Heart left ventricle (tissue), 16 donors: ENCODE measurements at places on chromosomes 5 and 9. TPM values are rescaled to one million over a fixed set of nuclear protein-coding genes. Genes with fewer than 3 reads are reported as not detected.

DNA sequence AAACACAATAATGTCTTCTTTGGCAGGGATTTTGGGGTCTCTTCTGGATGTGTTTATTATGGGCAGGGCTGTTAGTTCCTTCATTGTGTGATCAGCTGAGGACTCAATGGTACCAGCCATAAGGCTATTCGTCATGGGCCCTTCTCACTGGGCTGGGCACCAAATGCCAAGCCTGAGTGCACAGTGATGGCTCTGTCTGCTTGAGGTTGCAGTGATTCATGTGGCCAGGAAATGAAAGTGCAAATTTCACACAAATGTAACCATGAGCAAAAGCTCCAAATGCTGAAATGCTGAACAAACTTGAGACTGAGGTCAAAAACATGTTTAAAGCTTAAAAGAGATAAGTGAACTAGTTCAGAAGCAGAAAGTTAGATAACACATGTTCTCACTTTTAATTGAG lies 191.0 kb downstream of the TARS1 start:
- DNase-seq: no peak

GRCh38 chr5:138724470-138725146 lies 28.6 kb upstream of the CTNNA1 start:
- no peak for DNase-seq

- no peak for DNase-seq
These were observed 1.5 kb downstream of the PAPPA start for GRCh38 chr9:116154976-116155697.

The ACTBL2 gene
- not detected for total RNA-seq

DNA sequence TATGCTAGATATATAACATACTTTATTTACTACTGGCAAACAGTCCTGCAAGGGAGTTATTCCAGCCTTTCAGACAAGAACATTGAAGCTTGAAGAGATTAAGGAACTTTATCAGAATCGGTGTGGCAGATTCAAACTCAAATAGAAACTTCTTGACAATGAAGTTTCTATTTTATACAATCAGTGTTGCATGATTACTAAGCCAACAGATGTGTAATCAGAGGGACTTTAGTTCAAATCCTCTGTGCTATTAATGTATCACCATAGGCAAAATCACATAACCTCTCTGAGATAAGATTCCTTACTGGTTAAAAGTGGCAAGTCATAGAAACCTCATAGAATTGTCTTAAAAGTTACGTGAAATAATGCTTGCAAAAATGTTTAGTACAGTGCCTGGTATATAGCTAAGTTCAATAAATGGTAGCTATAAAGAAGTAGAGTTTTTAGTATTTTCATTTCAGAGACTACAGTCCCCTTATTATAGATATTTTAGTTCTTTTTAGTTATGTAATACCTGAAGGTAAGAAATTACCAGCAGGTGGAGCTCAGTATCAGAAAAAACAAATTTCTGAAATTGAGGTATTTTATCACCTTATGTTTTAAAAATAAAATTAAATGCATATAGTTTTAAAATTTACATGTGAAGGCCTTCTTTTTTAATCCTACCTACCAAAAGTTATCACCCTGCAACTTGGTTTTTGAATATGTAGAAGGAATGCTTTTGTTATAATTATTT lies 172.1 kb downstream of the FER start:
- no peak for DNase-seq

DNA sequence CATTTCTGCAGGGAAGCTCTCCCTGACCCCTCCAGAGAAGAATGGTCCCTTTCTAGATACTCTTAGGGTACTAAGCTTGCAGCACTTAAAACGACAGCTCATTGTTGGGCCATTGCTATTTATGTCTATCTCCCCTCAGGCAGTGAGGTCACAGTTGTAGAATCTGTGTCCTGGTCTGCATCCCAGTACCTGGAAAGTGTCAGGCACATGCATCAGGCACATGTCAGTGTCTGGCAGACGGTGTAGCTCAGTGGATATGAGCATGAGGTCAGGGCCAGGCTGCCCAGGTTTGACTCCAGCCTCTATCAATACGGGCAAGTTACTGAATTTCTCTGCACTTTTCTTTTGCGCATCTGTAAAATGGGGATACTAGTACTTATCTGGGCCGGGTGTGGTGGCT lies 22.2 kb upstream of the EEIG1 start:
- peak; percentile 81 for DNase-seq

GRCh38 chr5:156624686-156625085 lies 225.4 kb upstream of the PPP1R2B start:
- DNase-seq: no peak

The BRD3 gene
- total RNA-seq: 14.0 TPM

GRCh38 chr5:158899211-158899610 lies 200.5 kb downstream of the EBF1 start:
- DNase-seq: no peak

DNA sequence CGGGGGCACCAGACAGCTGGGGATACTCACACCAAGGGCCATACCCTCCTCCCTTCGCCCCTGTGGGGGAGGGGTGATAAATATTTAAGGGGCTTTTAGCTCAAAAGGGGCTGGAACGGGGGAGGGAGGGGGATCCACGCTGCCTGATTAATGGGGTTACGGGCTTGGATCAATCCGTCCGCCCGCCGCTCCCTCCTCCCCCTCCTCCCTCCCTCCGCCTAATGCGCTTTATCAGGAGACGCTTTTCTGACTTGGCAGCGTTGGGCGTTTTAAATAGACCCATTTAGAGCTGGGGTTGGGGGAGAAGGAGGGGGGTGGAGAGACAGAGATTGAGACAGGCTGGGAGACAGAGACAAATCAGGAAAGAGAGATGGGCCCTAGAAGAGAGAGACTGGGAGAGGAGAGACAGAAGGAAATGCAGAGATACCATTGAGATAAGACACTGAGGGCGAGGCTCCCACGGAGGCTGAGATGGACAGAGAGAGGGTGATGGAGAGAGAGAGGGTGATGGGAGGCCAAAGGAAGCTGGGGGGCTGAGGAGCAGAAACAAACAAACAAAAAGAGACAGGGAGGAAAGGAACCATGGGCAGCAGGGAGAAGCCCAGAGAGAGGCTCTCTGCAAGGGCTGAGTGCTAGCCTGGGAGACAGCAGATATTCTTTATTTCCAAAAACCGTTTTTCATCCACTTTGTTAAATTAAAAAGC lies 10.3 kb downstream of the CNTFR start:
- DNase-seq: peak; percentile 53

GRCh38 chr5:1003296-1003937 lies 5.2 kb upstream of the NKD2 start:
- no peak for DNase-seq

DNA sequence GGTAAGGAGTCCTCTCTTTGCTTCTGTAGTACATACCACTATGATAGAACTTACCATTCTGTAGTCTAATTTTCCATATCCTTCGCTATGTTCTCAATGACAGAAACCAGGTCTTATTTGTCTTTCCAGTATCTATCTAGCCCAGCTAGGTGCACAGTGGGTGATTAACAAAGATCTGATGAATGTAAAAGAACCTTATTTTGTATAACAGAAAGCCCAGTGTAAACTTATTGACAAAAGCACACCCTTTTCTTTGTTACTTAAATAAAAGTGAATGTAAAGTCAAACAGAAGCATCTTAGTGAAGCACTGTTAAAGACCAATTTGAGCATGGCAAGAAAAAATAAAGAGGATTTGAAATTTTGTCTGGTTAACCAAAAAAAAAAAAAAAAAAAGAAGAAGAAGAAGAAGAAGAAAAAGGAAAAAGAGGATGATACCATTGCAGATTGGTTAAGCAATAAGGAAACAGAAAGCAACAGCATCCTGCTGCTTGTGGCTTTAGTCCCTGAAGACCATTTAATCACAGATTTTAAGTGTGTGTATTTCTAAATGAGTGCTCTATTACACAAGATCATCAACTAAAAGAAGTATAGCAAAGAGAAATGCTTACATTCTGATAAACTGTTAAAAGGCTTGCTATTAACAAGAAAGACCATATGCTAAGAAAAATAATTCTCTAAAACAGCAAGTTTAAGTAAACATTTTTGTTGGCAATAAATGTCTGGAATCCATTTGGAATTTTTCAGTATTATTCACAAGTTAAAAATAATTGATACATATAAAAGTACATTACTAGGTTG lies 21.2 kb downstream of the MEGF9 start:
- no peak for DNase-seq

- no peak for DNase-seq
These were observed 31.9 kb downstream of the GNA14 start for GRCh38 chr9:77616191-77616590.

The CTSL gene
- 130 TPM for total RNA-seq

- no peak for DNase-seq
These were observed 19.2 kb downstream of the FAM240B start for GRCh38 chr9:38700695-38701094.

The ZBED3 gene
- 5.2 TPM for total RNA-seq

The ANKRD20A1 gene
- total RNA-seq: 1.6 TPM

GRCh38 chr5:78286290-78286689 lies 8.2 kb downstream of the AP3B1 start:
- no peak for DNase-seq

DNA sequence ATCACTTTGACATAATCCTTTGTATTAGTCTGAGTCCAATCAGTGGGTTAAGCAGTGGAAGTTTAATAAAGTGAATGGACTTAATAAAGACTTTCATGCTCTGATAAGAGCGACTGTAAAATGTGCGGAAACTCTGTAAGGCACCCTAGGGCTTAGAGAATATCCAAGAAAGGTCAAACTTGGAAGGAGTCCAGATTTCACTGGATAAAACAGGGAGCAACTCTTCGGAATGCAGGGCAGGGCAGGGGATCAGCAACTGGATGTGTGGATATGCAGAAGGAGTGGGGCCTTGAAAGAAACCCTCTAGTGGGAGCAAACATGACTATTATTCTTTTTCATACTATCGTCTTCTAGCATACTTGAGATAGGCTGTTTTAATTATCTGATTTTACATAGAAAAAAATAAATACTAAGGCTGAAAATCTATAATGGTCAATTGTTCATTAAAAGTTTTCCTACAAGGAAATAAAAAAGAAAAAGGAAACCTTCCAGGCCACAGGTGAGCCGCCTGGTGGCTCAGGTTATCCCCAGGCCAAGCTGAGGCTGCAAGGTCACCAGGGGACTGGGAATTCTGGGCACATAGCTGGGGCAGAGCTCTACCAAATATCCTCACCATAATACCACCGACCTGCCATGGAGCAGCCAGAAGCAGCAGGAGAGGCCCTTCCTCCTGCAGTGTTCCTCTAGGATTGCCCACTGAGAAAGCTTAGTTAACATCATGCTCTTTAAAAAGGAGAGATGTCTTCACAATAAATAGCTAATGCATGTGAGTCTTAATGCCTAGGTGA lies 46.3 kb upstream of the CCDC112 start:
- no peak for DNase-seq

DNA sequence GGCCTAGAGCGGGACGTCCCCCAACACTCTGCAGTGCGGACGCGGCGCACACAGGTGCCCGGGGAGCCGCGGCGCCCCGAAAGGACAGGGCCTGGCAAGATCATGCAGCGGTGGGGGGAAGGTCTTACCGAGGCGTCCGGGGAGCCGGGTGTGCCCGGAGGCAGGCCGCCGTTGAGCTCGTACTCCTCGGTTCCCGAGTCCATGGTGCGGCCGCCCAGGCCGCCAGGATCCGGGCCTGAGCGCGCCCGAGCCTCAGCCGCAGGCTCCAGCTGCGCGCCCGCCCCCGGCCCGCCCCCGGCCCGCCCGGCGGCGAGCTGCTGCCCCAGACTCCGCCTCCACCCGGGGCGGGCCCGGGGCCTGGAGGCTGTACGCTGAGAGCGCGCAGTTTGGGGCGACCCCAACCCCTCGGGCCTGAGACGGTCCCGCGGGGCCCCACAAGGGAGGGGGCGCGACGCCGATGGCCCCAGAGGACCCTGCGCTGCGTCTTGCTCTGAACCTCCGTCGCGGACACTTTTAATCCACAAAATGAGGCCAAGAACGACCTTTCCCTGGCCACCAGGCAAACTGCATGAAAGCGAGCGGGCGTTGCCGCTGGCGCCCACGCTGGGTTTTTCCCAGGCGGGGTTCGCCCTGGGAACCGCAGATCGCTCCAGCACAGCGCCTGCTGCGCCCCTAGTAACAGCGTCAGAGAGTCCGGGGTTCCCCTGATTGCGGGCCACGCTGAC lies at the start of gene NINJ1:
TSS of gene NINJ1 (minus strand) at position 237 of the 725 bp plus-strand sequence. CDS start at position 203, 34 bp downstream.
- peak; percentile 85 for DNase-seq

DNA sequence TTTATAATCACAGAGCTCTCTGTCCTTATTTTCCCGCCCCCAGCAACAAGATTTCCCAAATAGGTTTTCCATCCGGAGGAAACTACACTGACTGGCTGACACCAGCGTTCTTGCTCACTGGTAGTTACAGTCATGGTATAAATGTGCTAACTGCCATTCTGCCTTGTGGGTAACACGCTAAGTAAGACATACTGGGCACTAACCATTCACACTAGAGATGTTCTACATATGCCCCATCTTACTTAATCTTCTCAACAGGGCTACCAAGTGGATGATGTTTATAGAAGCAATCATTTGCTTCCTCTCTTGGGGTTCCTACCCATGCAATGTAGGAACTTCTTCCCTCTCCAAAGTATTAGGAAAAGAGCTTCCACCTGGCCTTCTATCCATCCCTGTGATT lies 111.5 kb downstream of the SUSD1 start:
- no peak for DNase-seq

DNA sequence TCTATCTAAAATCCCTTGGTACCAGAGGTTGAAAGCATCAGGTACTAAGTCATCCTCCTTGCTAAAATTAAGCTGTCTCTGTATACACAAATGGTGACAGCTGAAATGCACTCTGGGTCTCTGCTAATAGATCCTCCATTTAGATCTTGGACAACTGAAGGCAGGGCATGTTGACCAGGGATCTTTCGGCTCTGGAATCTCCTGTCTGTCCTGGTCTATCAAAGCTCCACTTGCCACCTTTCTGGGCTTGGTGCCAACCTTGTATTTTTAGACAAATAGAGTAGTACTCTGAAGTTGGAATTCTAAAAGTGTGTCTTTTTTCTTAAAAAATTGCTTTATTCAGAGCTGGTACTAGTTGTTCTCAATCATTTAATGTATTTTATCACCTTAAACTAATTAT lies 135.2 kb upstream of the HMHB1 start:
- no peak for DNase-seq

- no peak for DNase-seq
These were observed 53.1 kb downstream of the SLC44A1 start for GRCh38 chr9:105297442-105298075.

The TRMT10B gene
- total RNA-seq: 4.3 TPM

- no peak for DNase-seq
These were observed 146.2 kb downstream of the COX7C start for GRCh38 chr5:86763929-86764328.

The RELL2 gene
- total RNA-seq: 0.58 TPM

DNA sequence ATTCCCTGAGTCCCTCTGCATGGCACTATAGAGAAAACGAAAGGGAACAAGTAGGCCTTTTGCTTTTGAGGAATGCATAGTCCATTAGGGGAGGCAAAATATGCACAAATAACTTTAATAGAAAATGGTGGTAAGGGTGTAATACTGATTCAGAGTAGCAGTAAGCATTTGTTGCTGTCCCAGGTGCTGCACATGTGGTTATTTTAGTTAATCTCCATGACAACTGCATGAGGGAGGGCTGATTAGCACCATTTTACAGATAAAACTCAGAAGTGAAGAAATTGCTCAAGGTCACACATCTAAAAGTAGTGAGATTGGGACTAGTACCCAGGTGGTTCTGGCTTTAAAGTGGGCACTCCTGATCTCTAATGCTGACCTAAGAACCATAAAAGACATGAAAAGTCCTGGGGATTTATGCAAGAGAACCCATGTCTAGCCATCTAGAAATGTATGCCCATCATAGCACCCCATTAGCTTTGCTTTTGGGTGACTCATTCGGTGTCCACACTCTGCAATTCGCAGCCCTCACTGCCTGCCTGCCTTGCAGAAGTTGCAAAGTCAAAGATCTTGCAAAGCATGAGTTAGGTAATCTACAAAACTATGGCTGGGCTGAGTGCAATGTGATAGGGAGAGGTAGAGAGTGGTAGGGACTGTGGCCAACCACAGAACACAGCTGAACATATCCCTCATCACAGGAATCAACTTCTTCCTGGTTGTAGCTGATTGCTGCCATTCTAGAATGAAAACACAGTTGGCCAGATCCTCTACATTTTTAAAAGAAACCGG lies 195.2 kb downstream of the PTTG1 start:
- DNase-seq: no peak
